ENCODE measurements at places on chromosomes 3 and 15.

DNA sequence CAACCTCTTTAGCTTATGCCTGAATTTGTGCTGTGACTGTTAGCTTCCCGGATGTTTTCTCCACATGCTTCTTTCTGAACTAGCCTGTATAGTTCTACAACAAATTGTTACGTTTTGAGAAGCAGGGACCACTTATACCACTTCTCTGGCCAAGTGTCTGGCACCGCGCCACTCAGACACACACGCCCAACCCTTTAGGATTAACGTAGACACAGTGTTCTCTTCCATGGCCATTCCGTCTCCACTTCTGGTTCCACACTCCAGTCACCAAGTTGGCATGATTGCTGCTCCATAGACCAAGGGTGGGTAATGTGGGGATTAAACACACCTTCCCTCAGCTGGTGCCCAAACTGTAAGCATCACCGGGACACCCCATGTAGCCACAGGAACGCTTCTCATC is 755 bp upstream of the TMEM108 start:
- peak; percentile 7 for DNase-seq

- no peak for DNase-seq
Measured at GRCh38 chr15:38642689-38643270, 78.2 kb upstream of the RASGRP1 start.

GRCh38 chr15:48641416-48641815 is 4.1 kb downstream of the FBN1 start:
- DNase-seq: no peak

DNA sequence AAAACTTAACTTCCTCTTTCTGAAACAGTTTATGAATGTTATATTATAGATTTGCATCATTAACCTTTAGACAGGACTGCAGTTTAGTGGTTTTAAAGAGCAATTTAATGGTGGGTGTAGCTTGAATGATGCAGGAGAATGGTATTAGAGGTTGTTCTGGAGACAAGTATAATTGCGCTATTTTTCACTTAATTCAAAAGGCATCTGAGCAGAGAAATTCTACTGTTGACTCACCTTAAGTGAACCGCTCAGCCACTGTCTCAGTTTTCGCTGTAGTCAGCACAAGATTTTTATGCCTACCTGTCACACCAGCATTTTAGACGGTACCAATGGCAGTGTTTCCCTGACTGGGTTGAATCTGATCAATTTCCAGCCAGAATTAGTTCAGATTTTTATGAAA is 348.8 kb upstream of the DCBLD2 start:
- DNase-seq: no peak

GRCh38 chr3:71127052-71127831 is 456.3 kb downstream of the FOXP1 start:
- no peak for DNase-seq

- no peak for DNase-seq
Measured at GRCh38 chr15:48522911-48523310, 122.6 kb downstream of the FBN1 start.

DNA sequence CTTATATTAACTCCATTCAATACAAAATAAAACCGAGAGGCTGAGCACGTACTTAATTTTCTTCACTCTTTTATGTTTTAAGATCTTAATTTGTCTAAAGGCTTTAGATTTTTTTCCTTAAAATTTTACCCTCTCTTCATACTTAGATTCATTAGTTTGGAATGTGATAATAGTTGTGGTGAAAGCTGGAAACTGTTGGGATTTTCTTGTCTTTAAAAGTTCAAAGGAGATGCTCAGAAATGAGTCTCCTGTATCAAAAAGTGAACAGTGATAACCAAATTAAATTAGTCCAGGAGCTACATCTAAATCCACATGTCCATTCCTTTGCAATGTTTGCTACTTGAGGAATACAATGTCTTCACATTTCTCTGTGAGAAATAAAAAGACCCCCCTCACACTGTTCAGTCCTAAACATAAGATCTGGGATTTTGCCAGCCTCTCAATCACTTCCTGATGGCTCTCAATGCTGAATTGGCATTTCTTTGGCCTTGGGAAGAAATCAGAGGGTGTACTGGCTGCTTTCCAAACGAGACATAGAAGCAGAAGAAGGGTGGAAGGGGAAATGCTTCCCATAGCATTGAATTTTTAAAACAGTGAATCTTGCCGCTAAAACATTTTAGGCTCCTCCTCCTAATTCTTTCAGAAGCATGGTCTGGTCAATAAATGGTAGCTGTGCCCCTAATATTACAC is 245.0 kb downstream of the SHOX2 start:
- no peak for DNase-seq

DNA sequence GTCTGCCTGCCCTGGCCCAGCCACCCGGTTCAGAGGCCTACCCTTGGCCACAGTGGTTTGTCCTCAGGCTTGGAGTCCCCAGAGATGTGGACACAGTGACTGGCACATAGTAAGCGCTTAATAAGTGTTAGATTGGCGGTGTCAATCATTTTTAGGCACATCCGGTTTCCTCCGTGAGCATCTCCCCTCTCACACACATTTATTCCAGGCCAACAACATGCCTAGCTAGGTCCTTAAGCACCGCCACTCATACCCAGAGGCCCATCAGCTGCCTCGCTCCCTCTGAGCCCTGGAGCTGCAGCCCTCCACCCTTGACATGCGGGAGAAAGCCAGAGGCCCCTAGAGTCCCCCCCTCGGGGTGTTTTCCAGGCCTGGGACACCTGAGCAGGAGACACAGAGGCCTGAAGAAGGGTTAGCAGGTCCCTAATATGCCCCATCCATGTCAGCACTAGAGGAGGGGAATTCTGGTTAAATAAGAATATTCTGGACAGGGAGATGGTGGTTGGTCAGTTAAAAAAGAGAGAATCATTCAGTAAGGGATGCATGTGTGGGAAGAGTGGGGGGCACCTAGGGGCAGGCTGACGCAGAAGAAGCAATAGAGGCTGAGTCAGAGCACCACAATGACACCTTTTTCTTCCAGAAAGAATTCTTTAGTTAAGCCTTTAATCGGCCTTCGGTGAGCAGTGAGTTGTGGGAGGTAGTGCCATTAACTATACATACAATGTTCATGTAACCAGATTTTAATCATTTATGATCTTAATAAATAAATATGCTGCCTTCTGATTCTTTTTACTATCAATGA is 22.3 kb downstream of the NR2F2 start:
- DNase-seq: no peak

DNA sequence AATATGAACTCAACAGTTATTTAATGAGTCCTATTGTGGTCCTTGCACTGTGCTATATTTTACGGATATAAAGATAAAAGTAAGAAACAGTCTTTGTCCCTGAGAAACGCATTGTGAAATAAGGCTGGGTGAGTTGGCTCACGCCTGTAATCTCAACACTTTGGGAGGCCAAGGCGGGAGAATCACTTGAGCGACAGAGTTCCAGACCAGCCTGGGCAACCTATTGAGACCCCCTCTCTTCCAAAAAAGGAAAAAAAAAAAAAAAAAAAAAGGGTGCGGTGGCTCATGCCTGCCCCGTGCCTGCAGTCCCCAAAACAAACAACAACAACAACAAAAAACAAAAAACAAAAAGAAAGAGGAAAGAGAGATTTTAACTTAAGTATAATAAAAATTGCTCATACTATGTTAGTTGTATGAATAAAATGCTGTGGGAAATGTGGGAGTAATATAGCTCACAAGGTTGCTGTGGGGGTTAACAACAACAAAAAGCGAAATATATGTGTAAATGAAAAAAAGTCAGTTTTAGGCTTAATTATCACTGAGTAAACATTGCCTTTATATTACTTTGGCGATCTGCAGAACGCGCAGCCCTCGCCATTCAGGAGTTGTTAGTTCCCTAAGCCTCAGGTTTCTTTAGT is 461 bp upstream of the FNDC3B start:
- no peak for DNase-seq

DNA sequence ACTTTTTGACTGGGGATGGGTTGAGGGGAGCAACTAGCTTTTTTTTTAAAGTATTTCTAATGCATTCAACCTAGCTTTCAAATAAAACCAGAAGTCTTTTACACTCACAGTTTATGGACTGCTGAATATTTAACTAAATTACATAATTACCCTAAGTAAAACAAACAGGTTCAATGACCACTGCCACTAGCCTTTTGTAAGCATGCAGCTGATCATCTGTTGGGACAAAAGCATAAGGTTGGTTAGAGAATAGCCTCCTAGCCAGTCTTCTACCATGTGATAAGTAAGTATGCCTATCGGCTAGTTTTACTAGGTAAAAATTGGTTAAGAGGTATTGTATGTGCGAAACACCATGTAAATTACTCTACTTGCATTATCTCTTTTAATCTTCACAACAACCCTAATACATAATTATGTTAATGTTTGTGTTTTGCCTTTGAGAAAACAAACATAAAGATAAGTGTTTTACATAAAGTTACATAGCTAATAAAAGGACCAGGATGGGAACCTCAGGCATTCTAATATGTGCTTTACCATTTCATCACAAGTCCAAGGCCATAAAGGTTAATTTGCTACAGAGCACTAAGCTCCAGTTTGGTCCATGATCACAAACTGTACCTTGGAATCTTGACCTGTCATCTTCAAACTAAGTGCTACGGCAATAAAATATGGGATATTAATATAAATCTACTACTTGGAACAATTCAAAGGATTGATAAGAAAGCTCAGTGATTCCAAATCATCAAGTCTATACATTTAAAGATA is 13.2 kb downstream of the PFN2 start:
- DNase-seq: no peak

GRCh38 chr15:58440158-58440910 is 8.5 kb downstream of the LIPC start:
- no peak for DNase-seq

GRCh38 chr15:91517491-91518200 is 335.9 kb upstream of the SLCO3A1 start:
- DNase-seq: no peak

- no peak for DNase-seq
Measured at GRCh38 chr15:58839485-58839884, 68.4 kb downstream of the MINDY2 start.

GRCh38 chr3:176055836-176056235 is 1141.4 kb downstream of the TBL1XR1 start:
- no peak for DNase-seq

DNA sequence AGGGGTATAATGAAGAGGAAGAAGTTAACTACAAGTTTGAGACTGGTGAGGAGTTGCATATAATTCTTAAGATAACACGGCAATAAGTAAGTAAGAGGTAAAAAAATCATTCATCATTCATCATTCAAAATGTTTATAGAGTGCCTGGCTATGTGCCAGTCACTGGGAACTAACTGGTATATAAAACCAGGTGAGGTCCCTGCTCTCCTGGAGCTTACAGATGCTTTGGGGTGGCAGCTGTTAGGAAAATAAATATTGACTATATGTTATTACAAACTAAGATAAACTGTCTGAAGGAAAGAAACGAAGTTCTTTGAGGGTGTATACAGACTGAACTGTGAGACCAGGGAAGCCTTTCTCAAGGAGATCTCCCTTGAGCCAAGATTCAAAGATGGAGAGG is 2.9 kb downstream of the CASR start:
- no peak for DNase-seq

GRCh38 chr15:72184165-72184811 is 13.3 kb downstream of the GRAMD2A start:
- DNase-seq: no peak

GRCh38 chr3:13322324-13322723 is 97.8 kb downstream of the NUP210 start:
- DNase-seq: peak; percentile 48

DNA sequence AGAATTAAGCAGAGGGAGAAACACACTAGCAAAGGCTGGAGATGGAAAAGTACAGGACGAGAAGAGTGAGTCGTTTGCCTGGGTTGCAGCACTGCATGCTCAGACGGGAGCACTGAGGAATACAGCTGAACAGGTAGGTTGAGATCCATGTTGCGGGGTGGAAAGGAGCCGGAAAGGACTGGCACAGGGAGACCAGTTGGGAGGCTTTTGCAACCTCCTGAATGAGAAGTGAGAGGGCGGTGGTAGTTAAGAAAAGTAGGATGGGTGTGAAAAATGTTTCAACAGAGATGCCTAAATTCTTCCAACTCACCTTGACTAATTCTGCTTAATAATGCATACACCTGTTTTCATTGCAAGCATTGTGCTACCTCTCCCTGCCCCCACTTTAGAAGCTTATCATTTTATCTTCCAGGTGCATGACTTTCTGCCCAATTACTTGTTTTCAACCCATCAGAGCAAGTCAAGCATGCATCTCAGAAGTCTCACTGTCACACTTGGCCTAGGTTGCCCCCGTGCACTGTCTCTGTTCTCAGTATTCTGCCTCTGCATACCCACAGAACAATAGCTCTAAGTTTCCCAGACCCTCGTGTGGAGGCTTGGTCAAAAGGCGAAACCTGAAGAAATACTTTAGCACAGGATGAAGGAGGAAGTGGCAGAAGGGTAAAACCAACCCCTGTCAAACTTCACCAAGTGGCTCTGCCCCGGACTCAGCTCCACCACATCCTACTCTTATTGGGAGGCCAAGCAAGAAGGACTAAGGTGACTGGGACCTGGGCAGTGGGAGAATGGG is 199.3 kb upstream of the BCL6 start:
- no peak for DNase-seq

DNA sequence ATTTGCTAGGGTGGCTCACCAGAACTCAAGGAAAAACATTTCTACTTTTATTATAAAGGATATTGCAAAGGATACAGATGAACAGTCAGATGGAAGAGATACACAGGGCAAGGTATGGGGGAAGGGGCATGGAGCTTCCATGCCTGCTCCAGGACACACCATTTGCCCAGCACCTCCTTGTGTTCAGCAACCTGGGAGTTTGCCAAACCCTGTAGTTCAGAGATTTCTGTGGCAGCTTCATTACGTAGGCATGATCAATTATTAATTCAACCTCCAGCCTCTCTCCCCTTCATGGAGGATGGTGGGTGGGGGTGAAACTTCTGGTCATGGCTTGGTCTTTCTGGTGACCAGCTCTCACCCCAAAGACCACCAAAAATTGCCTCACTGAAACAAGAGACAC is 353.9 kb upstream of the THBS1 start:
- DNase-seq: no peak

GRCh38 chr3:194489736-194490612 is 3.2 kb upstream of the ATP13A3 start:
- no peak for DNase-seq

DNA sequence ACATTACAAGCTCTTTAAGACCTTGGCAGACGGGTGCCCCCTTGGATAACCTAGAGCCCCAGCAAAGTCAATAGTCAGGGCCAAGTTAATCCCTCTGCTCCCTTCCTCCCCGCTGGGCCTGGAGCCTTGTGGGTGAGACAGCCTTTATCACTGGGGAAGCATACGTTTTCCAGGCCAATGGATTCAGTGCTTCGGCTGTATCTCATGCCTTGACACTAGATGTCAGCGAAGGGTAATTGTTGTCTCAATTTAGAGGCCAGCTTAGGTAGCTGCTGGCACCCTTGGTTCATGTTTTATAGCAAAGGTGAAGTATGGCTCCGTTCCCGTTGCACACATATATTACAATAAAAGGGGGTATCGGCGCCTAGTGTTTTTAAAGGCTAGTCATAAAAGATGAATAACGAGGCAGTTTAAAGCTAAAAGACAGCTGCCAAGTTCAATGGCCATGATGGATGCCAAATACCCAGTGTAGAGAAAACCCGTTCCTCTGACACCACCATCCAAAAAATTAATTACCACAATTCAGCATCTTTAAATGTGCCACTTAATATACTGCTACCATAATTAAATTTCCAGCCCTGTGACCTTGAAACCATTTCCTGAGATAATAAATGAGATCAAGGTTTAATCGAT is 52.3 kb upstream of the BNIP2 start:
- peak; percentile 57 for DNase-seq

- DNase-seq: no peak
Measured at GRCh38 chr15:97504031-97504792, 456.3 kb upstream of the ARRDC4 start.

GRCh38 chr3:66644549-66644948 is 143.7 kb upstream of the LRIG1 start:
- DNase-seq: no peak

Data from cerebellum (tissue), 4 donors.